Spinal cord (tissue), 10 donors: ENCODE measurements at places on chromosomes 5 and 9. TPM values are rescaled to one million over a fixed set of nuclear protein-coding genes. Genes with fewer than 3 reads are reported as not detected.

- no peak for DNase-seq
Observed at GRCh38 chr5:111163000-111163399, 61.2 kb upstream of the CAMK4 start.

Gene RFK
- 37.2 TPM for total RNA-seq

DNA sequence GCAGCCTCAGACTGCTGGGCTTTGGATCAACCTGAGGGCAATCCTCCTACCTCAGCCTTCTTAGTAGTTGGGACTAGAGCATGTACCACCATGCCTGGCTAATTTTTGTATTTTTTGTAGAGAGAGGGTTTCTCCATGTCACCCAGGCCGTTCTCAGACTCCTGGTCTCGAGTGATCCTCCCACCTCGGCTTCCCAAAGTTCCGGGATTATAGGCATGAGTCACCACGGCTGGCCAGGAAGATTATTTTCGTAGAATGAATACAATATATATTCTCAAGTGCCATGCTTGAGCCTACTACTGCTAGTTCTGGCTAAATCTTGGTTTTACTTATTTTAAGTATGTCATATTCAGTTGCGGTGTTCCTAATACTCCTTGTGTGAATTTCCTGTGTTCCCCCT lies 88.2 kb upstream of the CLINT1 start:
- DNase-seq, result no peak

DNA sequence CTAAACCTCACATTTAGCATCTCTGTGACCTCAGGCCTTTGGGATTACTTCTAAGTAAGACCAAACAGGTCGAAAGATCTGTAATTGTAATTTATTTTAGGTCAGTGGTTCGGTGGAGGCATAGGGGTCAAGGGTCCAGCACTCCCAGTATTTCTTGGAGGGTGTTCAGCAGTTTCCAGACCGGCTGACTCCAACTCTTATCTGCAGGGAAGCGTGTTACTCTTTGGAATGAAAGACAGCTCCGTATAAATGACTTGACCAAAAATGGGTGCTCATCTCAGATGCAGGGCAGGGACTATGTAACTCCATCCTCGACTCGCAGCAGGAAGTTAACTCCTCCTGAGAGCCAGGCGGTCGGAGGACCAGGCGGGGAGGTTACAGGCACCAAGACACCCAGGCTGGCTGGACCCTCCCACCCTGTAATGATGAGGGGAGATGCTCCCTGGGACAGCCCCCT lies 620 bp upstream of the VPS13A start:
- no peak for DNase-seq

GRCh38 chr5:10272053-10272874 lies 22.2 kb downstream of the CCT5 start:
- DNase-seq, result no peak

GRCh38 chr9:87657190-87657589 lies 68.7 kb upstream of the CTSL start:
- DNase-seq, result no peak

- no peak for DNase-seq
Observed at GRCh38 chr5:108615216-108615615, 132.5 kb upstream of the FER start.

GRCh38 chr9:25094518-25094917 lies 548.8 kb upstream of the IZUMO3 start:
- DNase-seq, result no peak

DNA sequence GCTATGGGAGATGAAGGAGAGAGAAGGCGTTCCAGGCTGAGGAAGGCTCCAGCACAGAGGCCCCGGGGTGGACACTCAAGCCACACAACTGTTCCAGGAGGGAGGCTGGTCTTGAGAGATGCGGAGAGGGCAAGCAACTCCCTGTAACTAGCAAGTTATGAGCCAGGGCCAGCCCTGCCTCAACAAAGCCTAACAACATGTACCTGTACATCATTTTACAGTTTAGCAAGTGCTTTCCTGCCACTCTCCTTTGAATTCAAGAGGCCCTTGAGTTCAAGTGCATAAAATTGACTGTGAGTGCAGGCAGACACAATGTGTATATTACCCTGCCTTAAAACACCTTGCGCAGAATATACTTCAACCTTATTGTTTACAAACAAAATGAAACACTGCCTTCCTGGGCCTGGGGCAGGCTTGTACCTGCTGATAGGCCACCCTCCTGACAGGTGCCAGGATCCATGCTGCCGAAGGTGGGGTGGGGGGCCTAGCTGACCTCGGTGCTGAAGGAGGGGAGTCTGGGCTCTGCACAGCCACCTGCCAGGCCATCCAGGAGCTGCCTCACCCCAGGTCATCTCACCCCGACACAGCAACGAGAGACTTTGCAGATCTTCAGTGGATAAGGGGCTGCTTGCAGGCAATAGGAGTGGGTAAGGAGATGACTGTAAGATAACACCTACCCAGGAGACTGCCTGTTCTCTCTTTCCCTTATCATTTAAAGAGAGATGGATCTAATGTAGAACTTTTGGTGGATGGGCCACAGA lies 80.0 kb downstream of the PPARGC1B start:
- no peak for DNase-seq

GRCh38 chr5:7983433-7983832 lies 114.5 kb downstream of the MTRR start:
- DNase-seq, result no peak

GRCh38 chr9:227860-228259 lies 13.2 kb downstream of the DOCK8 start:
- no peak for DNase-seq

- DNase-seq, result peak; percentile 60
Observed at GRCh38 chr5:94849821-94850736, 231.6 kb downstream of the SLF1 start.

Gene ABLIM3
- 32.6 TPM for total RNA-seq

GRCh38 chr5:95669985-95670384 lies 12.8 kb downstream of the SPATA9 start:
- DNase-seq, result no peak

- no peak for DNase-seq
Observed at GRCh38 chr9:130144703-130145102, 27.5 kb upstream of the NCS1 start.

DNA sequence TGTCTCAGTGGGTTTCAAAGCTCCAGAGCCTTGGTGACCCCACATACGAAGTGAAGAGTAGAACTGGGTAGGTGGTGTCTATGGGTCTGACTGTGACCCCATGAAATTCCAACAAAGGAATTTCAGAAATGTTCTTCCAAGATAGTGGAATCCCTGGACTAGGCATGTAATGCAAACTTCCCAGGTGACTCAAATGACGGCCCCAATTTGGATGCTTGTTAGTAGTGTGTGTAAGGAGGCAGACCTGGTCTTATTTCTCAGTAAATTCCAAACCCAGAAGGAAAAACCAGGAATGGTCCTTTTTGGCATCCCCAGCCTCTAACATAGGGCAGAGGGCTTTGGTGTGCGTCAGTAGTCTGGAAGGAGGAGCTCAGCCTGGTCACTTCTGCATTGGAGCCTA lies 43.6 kb upstream of the ABCA1 start:
- DNase-seq, result no peak

- no peak for DNase-seq
Observed at GRCh38 chr5:20055301-20055700, 67.3 kb upstream of the CDH18 start.

- DNase-seq, result no peak
Observed at GRCh38 chr9:78909566-78909965, 612.6 kb downstream of the PSAT1 start.

GRCh38 chr5:177474846-177475562 lies 1.6 kb upstream of the DBN1 start:
- no peak for DNase-seq

Gene ADGRD2
- total RNA-seq, result 0.50 TPM

Gene GABRA6
- total RNA-seq, result not detected

Gene SPINK1
- not detected for total RNA-seq

- no peak for DNase-seq
Observed at GRCh38 chr5:61752588-61752987, 420.5 kb downstream of the ZSWIM6 start.

- DNase-seq, result peak; percentile 62
Observed at GRCh38 chr9:34547960-34548611, 25.3 kb upstream of the ENHO start.

GRCh38 chr5:127813633-127814587 lies 110.7 kb downstream of the CCDC192 start:
- DNase-seq, result no peak
